ENCODE measurements at places on chromosomes 7 and 10.

GRCh38 chr7:27866256-27866655 is 126.3 kb downstream of the TAX1BP1 start:
- no peak for DNase-seq

DNA sequence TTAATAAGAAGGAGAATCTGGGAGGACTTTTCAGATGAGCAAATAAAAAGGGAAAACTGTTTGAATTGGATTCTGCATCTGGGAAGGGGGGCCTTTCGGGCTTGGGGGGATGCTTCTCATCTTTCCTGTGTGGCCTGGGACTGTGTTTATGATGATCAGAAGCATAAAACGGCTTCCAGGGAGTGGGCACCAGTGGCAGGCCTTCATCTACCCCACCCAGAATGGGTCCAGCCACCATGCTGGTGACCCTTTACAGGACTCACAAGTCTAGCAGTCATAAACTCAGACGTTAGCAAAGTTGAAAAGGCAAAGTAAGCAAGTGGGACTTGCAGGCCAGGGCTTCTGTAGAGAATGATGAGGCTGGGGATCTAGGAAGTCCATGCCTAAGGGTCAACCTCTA is 198.3 kb upstream of the ZMIZ1 start:
- DNase-seq = no peak

DNA sequence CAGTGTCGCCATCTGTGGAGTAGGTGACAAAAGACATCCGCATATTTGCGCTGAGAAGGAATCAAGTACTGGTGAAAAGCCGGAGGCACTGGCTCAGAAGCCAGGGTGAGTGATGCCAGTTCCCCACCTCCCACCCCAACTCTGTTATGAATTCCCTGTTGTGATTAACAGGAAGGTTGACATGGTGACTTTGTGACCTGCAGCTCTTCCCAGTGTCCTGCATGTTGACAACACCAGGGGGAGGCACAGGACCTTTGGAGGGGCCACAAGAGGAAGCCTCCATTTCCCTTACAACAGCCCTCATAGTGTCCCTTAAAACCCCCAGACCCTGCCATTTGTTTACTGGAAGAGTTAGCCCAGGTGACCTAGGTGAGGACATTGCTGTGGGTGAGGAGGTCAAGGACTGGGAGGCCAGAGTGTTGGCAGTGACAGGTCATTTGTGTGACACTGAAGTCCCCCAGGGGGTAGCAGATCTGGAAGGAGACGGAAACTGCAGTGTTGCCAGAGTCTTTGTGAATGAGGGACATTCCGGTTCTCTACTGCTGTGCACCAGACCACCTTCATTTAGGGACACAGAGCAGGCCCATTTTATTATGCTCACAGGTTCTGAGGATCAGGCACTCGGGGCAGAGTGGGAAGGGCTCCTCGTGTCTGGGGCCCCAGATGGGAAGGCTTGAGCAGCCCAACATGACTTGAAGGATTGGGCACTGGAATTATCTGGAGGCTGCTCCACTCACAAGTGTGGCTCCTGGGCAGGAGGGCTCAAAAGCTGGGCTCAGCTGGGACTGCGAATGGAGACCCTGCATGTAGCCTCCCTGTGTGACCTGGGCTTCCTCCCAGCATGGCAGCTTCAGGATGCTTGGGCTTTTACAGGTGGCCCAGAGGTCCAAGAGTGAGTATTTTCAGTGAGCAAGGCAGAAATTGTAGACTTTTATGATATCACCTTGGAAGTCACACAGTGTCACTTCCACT is 13.0 kb upstream of the ANTXRL start:
- DNase-seq = no peak

- DNase-seq = no peak
Observed at GRCh38 chr10:129099992-129100391, 367.0 kb upstream of the MGMT start.

Data from germinal center (tissue), 1 donor.